Activated effector memory CD4-positive, alpha-beta T cell treated with anti-CD3 and anti-CD28 coated beads, Interleukin-2, amount 50 U/mL, for 16 hours (primary cell): ENCODE measurements at places on chromosomes 5 and 9.

DNA sequence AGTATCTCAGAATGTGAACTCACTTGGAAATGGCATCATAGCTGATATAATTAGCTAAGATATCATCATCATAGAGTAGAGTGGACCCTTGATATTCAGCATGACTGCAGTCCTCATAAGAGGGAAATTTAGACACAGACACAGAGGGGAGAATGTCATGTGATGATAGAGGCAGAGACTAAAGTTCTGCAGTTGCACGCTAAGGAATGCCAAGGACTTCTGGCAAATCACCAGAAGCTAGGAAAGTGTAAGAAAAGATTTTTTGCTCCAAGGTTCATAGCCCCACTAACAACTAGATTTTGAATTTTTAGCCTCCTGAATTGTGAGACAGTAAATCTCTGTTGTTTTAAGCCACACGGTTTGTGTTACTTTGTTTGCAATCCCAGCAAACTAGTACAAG is 612.6 kb upstream of the ST8SIA4 start:
- no peak for DNase-seq

DNA sequence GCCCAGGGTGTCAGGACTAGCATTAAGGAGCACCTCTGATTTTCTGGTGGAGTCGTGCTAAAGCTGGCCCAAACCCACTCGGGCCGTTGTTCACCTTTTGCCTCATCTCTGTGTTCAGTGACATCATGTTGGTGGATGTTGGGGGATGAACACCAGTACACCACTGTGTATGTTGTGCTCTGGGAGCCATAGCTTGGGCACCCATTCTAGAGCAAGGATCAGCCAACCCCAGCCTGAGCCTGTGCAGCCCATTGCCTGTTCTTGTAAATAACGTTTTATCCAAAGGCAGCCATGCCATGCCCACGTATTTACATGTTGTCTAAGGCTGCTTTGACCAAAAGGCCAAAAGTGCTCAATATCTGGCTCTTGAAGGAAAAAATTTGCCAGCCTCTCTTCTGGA is 245.6 kb downstream of the FANCC start:
- no peak for DNase-seq

GRCh38 chr9:80994892-80995291 is 694.5 kb downstream of the TLE1 start:
- DNase-seq = no peak

- DNase-seq = no peak
Observed at GRCh38 chr5:113115061-113115460, 138.5 kb downstream of the DCP2 start.

DNA sequence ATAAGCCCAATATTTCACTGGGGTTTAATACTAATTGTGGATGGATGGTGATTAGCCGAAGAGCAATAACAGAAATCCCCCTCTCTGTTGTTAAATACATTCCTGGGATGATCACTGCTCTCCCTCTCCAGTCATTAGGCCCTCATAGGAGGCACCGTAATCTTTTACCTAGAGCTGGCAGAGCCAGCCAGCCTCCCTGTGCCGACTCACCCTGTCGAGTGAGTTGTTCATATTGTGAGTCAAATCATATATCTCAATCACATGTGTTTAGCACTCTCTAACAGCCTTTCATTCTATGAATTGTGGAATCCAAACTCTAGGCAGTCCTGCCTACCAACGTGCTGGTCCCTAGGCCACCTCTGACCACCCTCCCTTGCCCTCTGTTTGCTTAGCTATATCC is 771.0 kb downstream of the IRX1 start:
- DNase-seq = no peak

- no peak for DNase-seq
Observed at GRCh38 chr5:41812156-41812555, 58.1 kb downstream of the OXCT1 start.

- no peak for DNase-seq
Observed at GRCh38 chr5:14900693-14901461, 29.3 kb upstream of the ANKH start.

DNA sequence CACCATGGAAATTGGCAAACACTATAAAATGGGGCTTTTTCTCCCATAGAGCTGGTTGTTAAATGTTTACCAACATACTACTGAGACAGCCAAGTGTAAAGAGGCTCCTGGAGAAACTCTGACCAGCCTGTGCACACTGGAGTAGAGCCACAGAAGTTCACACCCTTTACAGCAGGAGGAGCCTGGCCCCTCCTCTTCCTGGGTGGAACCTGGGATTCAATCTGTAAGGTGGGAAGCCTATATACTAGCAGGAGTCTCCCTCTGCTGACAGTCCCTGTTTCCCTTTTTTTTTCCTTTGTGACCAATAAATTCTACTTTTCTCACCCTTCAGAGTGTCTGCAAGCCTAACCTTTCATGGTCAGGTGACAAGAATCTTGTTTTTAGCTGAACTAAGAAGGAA is 10.4 kb upstream of the SLC30A5 start:
- no peak for DNase-seq

DNA sequence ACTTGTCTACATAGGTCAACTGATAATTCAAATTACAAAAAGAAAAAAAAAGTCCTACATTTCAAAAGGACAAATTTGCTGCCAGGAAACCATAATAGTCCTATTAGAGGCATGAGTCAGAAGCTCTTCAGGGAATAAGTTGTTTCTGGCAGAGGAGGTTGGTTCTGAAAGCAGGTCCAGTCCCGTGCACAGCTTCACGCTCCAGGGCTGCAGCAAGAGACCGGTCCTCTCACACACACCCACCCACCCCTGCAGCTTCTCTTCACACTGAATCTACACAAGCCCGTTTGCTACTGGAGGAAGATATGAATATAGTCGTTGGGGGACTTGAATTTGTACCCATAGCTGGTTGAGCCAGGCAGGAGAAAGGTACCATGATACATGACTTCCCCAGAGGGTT is 36.9 kb upstream of the SLC1A3 start:
- no peak for DNase-seq

DNA sequence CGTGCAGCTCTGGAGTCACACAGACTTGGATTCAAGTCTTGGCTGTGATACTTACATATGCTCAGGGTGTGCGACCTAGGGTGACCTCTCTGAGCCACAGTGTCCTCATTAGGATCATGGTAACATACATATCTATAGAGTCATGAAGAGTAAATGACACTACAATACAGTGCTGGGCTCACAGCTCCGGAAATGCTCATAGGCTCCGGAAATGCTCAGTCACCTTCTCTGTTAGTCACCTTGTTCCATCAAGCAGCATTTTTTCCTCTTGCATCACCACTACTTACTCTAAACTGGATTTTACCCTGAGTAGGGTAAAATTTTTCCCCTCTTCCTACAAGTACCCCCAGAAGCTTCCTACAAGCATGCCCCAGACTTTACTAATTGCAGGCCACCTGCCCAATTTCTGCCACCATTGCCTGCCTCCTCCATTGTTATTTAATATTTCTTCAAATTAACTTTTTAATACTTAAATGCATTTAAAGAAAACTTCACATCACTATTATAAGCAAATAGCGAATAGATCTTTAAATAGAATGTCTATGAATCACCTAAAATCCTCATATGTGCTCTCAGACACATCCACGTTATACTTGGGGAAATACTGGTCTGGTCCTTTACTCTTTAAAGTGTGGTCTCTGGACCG is 147.6 kb upstream of the SPRY4 start:
- DNase-seq = peak; percentile 83

GRCh38 chr9:96540106-96540505 is 79.5 kb downstream of the CDC14B start:
- DNase-seq = no peak

- DNase-seq = no peak
Observed at GRCh38 chr5:96978812-96979449, 43.1 kb downstream of the LNPEP start.

GRCh38 chr5:134445856-134446818 is 34.5 kb upstream of the CDKN2AIPNL start:
- no peak for DNase-seq

DNA sequence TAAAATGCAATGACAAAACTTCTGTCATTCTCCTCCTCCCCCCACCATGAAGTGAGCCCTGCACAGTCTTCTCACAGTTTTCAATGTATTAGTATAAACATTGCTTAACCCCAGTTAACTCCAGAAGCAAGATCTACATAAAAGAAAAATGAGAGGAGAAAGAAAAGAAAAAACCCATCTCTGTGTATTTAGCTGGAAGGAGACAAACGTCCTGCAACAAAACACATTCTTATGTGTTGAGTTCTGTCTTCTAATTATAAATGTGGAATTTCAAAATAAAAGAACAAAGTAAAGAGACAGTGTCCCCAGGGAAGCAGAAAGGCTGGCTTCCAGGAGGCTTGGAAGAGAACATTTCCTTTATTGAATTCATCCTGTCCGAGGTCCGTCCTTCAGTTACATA is 491.9 kb upstream of the TUSC1 start:
- DNase-seq = no peak

DNA sequence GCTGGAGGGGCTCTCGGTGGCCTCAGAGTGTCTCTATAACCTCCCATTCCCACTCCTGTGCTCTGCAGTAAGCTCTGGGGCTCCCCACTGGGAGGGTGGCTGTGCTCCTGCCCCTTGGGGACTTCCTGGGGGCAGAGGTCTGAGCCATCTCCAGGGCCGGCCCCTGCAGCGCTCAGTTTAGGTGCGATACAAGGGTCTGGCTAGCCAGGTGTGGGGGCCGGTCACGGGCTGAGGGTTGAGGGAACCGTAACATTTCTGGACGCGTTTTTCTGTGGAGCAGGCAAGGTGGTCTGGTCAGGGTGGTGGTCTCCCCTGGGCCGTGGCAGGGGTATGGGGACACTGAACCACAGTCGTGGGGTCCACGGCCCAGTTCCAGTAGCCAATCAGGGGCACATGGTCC is 38.0 kb upstream of the SLC6A19 start:
- no peak for DNase-seq

DNA sequence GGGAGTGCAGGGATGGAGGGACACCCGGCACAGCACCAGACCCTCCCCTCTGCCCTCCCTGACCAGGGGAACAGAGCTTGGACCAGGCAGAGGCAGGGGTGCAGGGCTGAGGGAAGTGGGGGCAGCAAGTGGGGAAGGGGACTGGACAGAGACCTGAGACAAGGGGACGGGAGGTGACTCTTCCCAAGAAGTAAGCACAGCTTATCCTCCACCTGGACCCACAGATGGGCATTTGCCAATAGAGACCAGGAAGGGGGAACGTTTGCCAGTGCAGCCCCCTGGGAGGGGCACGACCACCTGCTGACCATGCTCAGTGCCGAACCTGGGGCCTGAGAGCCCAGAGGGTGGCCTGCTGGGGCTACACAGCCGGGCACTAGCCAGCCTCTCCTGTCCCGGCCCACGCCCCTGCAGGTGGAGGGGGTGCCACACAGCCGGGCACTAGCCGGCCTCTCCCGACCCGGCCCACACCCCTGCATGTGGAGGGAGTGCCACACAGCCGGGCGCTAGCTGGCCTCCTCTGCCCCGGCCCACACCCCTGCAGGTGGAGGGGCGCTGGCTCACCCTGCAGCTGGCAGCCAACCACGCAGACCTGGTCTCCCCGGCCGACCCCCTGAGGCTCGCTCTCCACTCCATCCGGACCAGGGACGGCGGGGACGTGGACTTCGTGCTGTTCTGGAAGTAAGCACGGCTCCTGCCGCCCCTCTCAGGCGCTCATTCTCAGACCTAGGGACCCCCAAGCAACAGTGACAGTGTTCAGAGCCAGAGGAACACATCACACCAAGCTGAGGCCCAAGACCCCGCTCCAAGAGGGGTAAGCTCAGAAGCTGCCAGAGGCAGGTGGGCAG is 24.3 kb downstream of the GLT6D1 start:
- no peak for DNase-seq

DNA sequence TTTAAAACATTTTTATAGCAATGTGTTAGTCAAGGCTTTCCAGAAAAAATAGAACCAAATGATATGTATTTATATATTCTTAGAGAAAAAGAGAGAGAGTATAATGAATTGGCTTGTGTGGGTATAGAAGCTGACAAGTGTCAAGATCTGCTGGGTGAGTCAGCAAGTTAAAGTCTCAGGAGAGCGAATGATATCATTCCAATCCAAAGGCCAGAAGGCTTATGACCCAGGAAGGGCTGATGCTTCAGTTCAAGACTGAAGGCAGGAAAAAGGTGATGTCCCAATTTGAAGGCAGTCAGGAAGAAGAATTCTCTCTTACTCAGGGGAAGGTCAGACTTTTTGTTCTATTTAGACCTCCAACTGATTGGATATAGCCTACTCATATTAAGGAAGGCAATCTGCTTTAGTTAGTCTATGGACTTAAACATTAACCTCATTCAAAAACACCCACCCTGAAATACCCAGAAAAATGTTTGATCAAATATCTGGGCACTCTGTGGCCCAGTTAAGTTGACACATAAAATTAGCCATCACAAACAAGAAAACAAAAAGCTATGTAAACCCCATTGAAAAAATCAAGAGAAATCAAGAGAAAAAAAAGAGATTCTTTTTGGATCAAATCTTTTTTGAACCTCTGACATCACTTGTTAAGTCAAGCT is 189.6 kb downstream of the PIK3R1 start:
- DNase-seq = no peak

DNA sequence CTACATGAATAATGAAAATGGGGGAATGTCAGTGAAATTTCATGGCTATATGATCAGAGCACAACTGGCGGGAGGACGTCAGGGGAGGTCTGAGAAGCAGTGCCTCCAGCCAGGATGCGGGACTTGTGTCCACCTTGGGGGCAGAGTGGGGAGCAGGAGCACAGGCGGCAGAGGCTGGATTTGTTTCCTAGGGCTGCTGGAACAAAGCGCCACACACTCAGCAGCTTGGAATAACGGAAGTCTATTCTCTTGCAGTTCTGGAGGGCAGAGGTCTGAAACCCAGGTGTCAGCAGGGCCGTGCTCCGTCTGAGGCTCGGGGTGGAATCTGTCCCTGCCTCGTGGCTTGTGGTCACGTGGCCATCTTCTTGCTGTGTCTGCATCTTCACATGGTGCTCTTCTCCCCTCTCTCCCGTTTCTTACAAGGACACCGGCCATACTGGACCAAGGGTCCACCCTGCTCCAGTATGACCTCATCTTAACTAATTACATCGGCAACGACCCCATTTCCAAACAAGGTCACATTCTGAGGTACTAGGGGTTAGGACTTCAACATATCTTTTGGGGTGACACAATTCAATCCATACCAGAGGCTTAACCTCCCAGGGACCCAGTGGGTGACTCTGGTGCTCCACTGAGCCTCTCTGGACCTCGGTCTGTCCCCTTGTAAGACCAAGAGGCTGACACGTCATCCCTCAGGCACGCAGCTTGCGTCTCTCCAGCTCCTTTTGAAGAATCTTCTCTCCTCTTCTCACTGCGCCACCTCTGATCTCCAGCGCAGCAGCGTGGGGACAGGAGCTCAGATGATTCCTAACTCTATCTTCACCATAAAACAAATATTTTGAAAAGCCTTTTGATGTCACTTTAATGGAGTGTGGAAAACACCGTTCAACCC is 202.5 kb downstream of the CDK5RAP2 start:
- no peak for DNase-seq

- no peak for DNase-seq
Observed at GRCh38 chr5:169763376-169764017, 126.4 kb downstream of the DOCK2 start.

GRCh38 chr5:66198837-66199236 is 54.7 kb downstream of the SREK1 start:
- no peak for DNase-seq

- peak; percentile 75 for DNase-seq
Observed at GRCh38 chr5:43110606-43111170, 10.0 kb upstream of the ZNF131 start.
